NCI-H510A treated with DMSO at 0.1 percent for 48 hours (cell line): ENCODE measurements at places on chromosomes 16 and 17.

DNA sequence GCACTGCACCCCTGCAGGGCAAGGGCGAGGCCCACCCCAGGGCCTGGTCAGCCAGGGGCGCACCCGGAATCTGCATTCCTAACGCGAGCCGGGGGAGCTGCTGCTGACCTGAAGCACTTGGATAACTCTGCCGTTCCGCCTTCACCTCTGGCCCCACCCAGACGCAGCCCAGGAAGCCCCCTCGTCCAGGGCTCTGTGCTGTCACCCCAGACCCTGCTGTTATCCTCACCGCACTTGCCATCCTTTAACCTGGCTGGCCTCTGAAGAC lies 13.3 kb upstream of the PABPN1L start:
- no peak for DNase-seq

- DNase-seq: no peak
These were observed 15.5 kb downstream of the ARSG start for GRCh38 chr17:68306819-68307218.

DNA sequence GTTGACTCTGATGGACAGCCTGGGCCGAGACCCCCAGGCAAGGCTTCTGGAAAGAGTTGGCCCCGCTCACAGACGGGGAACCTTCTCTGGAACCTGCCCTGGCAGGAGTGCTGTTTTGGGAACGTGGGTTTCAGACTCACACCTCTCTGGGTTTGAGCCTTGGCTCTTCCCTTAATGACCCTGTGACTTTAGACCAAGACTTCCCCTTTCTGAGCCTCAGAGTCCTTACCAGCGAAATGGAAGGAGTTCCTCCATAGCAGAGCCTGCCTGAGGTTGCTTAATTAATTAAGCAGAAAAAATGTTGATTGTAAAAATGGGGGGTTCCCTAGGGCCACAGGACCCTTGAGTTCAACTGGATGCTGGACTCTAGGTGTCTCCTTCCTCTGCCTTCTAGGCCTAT lies 408.2 kb downstream of the SEC14L1 start:
- no peak for DNase-seq

DNA sequence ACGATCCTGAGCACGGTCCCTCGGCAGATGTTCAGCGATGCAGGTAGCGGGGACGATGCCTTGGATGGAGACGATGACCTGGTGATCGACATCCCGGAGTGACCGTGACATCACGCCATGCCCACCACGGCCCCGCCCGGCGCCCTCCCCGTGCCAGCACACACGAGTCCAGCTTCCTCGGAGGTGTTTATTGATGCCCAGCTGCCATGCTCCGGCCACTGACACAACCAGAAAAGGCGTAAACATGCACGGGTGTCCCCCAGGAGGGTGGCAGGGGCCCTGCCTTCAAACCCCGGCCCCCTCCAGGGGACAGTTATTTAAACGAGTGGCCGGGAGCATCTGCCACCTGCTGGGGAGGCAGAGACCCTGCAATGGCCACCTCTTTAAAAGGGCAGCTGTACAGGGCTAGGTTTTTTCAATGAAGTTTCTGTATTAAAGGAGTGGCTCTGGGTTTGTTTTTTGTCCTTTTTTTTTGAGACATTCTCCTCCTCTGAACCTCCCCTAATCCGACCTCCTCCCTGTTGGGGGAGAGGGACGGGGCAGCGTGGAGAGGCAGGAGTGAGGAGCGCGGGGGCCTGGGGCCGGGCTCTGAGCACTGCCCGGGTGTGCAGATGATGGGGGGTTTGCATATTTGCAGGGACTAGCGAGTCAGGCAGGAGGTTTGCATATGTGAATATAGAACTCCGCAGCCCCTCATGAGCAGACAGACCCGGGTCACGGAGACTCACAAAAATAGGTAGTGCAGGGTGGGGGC lies 5.3 kb downstream of the DOC2A start:
- DNase-seq: peak; percentile 76

GRCh38 chr17:57918017-57918895 lies 37.0 kb downstream of the CUEDC1 start:
- no peak for DNase-seq

- DNase-seq: no peak
These were observed 16.4 kb upstream of the TMED6 start for GRCh38 chr16:69367980-69368379.

DNA sequence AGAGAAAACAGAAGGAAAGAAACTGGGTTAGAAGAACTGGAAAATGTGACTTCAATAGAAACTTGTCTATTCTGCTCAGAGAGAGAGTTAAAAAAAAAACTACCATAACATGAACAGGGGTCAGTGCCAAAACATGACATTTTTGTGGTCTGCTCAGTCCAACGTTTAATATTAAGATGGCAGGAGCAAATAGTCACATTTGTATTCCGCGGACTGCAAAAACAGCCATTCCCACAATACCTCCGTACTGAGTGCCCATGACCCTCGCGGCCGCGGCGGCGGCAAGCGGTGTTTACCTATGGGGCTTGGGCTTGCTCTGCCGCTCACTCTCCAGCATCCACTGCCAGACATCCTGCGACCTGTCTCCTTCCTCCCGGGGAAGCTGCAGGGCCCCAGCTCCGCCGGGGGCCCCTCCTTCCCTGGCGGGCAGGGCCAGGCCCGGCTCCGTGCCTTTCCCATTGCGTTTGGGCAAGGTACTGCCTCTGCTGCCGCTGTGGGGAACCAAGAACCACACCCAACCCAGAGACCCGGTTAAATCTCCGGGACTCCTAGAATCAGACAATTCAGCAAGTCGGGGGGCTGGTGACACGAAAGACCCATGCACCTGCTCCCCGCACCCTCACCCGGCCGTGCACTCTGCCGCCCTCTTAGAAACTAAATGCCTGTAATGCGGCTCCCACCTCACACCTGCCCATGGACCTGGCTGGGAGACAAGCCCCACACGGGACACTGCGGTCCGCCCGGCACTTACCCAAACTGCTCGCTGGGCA lies 24.7 kb downstream of the AXIN2 start:
- no peak for DNase-seq

- DNase-seq: no peak
These were observed 42.5 kb downstream of the DNAH17 start for GRCh38 chr17:78534492-78535272.

- no peak for DNase-seq
These were observed 2.9 kb downstream of the PERCC1 start for GRCh38 chr16:1433756-1434155.

GRCh38 chr16:55454861-55455260 lies 24.1 kb upstream of the MMP2 start:
- DNase-seq: no peak

GRCh38 chr17:10021272-10021984 lies 116.4 kb upstream of the RCVRN start:
- no peak for DNase-seq
